ENCODE measurements at places on chromosomes 13 and 19.

DNA sequence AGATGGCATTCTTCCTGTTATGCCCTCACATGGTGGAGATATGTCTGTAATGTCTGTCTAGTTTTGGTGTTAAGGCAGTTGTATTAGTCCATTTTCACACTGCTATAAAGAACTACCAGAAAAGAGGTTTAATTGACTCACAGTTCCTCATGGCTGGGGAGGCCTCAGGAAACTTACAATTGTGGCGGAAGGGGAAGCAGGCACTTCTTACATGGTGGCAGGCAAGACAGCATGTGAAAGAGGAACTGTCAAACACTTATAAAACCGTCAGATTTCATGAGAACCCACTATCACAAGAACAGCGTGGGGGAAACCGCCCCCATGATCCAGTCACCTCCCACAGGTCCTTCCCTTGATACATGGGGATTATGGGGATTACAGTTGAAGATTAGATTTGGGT lies 3.2 kb downstream of the ZNF441 start:
- DNase-seq: no peak

DNA sequence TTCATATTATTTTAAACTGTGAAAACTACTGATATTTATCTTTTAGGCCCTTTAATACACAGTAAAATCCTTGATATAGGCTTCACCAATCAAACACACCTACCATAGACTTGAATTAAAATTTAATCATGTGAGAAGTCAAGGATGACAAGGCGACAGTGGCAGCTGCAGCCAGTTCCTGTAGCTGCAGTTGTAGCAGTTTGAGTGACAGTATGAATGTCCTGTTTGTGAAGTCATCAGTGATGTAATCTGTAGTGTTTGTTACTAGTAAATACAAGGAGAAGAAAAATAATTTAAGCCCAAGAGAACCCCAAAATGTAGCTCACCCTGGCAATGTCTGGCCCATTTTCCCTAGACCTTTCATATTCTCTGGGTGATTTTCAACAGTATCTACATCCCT lies 897.0 kb downstream of the SLITRK6 start:
- no peak for DNase-seq

GRCh38 chr13:45055902-45056648 lies 64.2 kb upstream of the GTF2F2 start:
- no peak for DNase-seq

DNA sequence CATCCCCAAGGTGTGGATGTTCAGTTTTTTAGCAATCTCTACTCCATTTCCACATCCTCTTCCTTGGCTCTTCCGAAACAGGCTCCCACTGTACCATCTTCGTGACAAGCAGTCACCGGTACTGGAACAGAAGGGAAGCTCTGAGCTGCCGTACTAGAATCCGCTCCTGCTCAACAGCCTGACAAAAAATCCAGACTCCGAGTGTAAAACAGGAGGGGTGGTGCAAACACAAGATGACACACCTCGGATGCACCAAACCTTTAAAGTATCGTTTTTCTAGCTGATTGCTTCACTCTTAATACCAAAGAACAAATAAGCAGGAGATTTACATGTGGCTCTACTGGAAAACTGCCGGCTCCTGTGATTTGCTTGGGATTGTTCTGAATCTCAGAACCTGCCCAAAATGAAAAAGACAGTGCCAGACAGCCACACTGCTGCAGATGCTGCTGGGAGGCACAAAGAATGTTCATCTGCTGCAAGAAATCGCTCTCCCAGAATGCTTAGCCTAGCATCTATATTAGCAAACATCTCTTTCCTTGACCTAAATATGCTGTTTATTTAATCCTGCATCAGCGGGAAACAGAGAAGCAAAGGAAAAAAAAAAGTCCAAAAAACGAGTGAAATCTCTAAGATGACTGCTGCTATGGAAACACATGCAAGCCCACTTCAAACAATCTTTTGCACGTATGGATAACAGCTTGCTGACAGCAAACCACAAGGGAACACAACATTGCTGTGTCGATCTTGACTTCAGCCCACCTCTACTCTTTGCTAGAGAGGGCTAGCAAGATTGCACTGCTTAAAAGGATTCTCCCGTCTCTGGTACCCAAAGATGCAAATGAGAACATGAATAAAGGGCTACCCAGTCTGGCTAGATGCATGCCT lies 38.0 kb upstream of the DOCK9 start:
- DNase-seq: no peak

DNA sequence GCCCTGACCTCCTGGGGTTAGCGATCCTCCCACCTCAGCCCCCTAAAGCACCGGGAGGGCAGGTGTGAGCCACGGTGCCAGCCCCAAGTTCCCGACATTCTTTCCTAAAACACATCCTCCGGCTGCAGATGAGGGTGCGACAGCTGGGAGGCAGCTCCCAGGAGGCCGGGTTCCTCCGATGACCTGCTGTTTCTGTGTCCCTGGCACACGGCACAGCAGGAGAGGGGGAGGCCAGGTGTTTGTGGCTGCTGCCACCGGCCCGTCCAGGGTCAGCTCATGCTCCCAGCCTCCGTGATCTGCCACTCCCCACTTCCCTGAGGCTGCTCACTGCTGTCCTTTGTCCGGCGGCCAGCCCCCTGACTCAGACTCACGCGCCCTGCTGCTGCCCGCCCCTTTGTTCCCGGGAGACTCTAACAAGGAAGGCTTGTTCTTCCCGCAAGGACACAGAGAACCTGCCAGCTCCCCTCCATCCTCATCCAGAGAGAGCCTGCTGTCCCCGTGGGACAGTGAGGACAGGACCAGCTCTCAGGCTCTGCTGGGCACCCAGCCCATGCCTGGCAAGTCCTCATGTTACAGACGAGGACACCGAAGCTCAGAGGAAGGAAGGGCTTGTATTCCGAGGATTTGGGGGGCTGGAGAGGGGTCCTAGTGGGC lies 10.6 kb upstream of the MADCAM1 start:
- no peak for DNase-seq

- no peak for DNase-seq
These were observed 4.2 kb downstream of the APOE start for GRCh38 chr19:44909775-44910174.
